ENCODE measurements at places on chromosomes 7 and 10.
A peak's percentile ranks its signal among the peaks of the same experiment; 100 is the strongest.

DNA sequence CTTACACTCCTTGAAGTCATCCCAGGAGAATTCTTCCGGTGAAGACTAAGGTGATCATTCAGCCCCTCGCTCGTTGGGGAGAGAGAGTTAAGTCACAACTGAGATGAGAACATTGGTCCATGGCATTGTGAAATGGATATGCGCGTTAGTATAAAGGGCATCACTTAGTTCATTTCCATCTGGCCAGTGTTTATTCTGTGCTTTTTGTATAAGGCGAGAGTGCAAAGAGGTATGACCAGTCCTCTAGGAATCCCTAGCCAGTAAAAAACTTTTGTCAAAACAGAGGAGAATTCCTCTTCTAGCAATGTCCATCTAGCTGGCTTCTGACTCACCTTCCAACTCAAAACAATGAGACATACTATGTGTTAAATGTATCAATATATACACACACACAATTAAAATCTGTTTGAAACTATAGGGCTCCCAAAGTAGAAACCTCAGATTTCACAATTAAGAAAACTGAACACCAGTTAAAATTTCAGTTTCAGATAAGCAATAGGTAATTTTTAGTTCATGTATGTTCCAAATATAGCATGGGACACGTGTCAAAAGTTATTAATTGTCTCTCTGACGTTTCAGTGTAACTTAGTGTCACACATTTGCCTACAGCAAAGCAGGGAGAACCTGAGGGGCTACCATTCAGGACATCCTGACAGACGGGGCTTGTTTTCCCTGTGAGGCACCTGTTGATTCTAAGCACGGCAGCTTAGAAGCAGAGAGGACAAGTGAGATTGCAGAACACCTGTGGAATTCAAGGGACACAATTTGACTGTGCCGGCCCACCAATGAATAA, 158.9 kb downstream of the KLF6 start:
- DNase-seq, result peak; percentile 66

- DNase-seq, result no peak
Measured at GRCh38 chr10:66671064-66671463, 254.8 kb upstream of the LRRTM3 start.

DNA sequence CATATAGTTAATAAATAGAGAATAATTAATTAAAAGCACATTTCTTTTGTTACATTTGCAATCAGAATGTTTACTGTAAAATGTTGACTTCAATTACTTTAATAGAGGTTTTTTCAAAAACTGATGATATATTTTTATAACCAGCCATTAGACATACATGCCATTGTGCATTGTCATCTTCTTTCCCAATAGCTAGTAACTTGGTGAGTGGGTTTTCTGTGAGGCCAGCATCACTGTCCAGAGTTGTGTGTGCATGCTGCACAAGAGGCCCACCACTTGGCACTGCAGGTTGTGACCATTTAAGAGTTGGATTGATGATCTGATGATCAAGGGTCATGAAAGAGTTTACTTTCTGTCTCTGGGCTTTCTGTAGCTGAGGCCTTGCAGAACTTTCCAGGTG, 46.5 kb downstream of the TFEC start:
- DNase-seq, result no peak

DNA sequence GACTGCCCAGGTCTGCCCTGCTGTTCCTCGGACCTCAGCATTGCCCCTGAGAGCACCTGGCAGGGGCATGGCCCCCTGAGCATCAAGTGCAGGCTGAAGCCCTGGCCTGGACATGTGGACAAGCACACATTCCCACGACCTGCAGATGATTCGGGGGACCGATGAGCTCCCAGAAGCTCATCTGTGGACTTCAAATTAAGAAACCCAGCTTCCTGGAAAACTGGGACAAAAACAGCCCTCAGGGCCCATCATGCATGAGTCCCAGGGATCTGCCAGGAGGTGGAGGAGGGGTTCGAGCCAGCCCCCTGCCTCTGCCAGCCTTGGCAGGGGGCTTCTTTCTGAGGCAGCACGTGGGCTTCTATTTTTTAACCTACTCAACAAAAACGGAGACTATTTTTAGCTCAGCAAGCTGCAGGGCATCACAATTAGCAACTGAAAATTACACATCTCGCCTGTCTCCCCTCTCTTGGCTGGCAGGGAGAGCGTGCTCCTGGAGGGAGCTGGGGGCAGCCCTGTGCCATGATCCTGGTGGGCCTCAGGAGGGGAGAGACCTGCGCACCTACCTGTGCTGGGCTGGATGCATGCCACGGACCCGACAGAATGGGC, 51.8 kb downstream of the RASGEF1A start:
- DNase-seq, result no peak

DNA sequence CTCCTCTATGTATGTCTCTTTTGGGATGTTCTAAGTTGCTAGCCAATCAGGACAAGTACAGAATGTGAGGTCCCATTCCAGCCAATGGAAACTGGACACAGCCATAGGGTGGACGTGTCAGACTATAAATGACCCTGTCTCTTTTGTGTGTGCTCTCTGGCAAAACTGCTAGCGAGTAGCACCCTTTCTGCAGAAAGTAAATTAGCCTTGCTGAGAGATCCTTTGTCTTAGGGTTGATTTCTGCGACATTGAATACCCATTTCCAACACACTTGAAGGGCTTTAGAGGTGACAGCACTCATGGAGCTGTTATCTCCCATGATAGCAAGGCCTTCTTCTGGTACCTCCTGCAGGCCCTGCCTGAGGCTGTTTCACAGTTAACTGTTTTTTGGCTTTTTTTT, 107.5 kb downstream of the CCNY start:
- DNase-seq, result no peak

GRCh38 chr10:74881253-74881884, 55.0 kb downstream of the KAT6B start:
- no peak for DNase-seq

DNA sequence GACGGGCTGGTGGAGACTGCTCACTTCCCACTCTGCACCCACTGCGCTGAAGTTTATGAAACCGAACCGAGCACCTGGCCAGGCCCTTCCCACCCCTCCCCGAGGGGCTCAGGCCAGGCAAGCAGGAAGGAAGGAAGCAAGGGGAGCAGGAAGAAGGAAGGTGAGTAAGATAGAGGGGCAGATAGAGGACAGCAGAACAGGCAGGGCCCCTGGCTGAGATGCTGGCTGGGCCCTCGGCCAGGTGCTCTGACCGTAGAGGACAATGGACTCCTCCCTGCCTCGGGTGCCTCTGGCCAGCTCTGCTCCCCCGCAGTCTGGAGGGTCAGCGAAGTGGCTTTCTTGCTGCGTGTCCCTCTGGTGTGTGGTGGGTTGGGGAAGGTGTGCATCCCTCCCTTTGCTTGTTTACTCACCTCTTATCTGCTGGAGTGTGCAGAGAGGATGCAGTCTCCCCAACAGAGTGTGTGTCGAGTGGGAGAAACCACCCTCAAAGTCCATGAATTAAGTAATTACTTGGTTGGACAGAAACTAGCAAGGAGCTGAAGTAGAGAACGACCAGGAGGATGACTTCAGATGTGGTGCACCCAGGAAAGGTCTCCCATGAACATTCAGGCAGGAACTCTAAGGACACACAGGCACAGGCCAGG, 82.8 kb upstream of the PPP2R2D start:
- no peak for DNase-seq

DNA sequence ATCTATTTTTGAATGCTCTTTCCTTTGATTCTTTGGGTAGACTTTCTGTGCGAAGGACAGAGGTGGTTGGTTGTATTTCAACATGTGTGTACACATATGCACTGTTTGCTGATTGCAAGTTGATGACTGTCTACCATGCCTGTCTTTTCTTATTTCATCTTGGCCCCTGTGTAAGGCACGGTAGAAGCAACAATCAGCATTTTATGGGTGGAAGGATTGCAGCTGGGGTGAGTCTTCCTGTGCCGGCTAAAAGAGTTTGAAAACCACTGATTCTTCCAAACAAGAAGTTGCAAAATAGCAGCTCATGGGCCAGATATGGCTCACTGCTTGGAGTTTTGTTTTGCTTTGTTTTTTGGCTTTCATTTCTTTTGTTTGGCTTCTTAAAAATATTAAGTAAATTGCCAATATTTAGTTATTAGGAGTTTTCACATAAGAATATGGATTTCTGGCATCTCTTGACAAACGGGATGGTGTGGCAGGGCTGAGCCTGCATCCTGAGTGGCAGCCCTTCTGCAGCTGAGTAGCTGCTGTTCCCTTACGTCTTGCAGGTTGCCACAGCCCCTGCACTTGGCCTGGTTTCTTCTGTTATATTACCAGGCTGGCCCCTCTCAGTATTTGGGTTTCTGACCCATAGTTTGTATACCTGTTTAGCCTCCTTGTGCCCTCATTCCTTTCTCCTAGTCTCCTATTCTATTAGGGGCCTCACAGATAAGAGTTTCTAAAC, 7.2 kb downstream of the ZNF862 start:
- no peak for DNase-seq

DNA sequence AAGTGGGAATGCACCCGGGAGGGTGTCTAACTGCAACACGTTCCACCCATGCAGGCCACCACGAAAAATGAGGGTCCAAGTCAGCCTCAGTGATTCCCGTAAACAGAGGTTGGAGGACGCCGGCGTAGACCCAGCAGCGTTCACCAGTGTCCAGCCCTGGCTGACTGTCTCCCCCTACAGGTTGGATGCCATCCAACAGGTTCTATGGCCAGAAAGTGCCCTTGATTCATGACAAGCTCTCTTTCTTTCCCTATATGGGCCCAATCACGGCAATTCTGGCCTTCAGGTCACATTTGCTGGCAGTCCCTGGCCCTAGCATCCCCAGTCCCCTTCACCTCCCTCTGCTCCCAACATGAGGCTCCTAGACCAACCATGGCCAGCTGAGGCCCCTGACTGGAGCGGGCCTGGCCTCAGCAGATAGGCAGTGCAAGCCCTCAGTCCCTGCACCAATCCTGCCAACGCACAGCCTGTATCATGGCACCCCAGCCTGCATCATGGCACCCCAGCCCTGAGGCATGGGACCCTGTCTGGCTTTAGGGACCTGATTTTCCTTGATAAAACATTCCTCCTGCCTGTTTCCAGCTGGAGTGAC, 227.4 kb downstream of the GRID1 start:
- no peak for DNase-seq

DNA sequence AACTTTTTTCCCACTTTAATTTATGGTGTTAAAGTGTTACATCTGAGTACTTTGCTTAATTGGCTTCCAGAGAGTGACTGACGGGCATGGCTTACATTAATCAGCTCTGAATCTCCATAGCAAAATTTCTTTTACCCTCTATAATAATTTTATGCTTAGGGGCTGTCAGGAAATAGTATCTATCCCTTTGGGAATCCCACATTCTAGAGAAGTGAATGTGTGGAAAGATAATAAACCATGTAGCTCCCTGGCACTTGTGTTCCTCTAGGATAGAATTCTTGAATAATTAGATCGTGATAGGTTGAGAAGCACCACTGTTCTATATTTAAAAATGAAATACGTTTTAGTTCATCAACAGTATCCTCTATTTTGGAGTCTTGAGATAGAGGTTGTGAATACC, 89.6 kb downstream of the DNAJB9 start:
- DNase-seq, result no peak

DNA sequence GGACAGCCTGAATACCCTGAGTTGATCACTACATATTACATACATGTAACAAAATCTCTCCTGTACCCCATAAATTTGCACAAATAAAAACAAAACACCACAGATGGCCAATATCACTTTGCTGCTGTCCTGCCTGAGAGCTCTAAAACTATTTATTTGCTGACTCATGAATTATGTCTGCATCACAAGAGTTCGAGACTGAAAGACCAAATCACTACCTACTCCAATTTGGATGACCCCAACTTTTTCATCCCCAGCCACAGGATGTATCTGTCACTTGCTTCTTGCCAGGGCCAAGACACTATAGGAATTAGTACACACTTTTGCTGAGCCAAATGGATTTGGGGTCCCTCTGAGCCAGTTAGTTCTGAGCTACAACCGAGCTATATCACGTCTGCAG, 409.7 kb upstream of the NFE2L3 start:
- DNase-seq, result no peak

Data from NAMALWA (cell line).